ENCODE measurements at places on chromosomes 2 and 18. TPM values are rescaled to one million over a fixed set of nuclear protein-coding genes. Genes with fewer than 3 reads are reported as not detected.

DNA sequence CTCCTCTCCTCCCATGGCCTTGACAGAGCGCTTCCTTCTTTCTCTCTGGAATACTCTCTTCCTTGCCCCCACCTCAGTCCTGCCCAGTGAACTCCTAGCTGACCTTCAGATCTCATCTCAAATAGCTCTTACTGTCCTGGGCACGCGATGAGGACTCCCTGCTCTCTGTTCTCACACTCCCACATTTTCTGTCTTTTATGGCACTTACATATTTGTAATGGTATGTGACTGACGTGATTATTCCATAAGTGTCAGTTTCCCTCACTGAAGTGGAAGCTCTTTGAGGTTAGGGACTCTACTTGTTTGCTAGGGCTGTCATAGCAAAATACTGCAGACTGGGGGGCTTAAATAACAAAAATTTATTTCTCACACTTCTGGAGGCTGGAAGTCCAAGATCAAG lies 1.7 kb upstream of the DYSF start:
- peaks cover 3% of the 10 kb centered on the region for H3K4me1 ChIP-seq
- H3K27ac ChIP-seq = no peak overlapping the region
- no peaks in the 10 kb centered on the region for H3K36me3 ChIP-seq
- no peak overlapping the region for H3K4me3 ChIP-seq

GRCh38 chr2:67260343-67261277 lies 136.5 kb upstream of the ETAA1 start:
- no peak overlapping the region for H3K4me3 ChIP-seq
- DNase-seq = no peak
- H3K27ac ChIP-seq = no peak overlapping the region
- no peaks in the 10 kb centered on the region for H3K27me3 ChIP-seq
- no peaks in the 10 kb centered on the region for H3K36me3 ChIP-seq
- H3K4me1 ChIP-seq = no peaks in the 10 kb centered on the region

- H3K4me1 ChIP-seq = no peaks in the 10 kb centered on the region
- no peak overlapping the region for H3K4me3 ChIP-seq
- DNase-seq = no peak
These were observed 40.6 kb downstream of the TRABD2A start for GRCh38 chr2:84840306-84840705.

DNA sequence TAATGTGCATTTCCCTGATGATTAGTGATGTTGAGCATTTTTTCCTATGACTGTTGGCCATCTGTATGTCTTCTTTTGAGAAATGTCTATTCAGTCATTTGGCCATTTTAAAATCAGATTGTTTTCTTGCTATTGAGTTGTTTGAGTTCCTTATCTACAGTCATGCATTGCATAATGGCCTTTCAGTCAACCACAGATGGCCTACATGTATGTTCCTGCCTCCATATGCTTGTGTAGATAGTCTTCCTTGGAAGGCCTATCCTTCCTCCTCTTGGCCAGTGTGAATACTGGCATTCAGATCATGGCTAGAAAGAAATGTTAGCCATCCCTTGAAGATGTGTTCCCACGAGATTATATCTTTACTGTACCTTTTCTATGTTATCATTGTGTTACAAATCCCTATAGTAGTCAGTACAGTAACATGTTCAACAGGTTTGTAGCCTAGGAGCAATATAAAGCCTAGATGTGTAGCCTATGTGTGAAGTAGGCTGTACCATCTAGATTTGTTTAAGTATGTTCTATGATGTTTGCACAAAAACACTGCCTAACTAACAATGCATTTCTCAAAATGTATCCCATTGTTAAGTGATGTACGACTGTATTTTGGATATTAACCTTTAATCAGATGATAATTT lies 65.6 kb upstream of the CD302 start:
- H3K27me3 ChIP-seq = no peaks in the 10 kb centered on the region
- no peaks in the 10 kb centered on the region for H3K4me1 ChIP-seq
- DNase-seq = no peak
- no peak overlapping the region for H3K4me3 ChIP-seq
- H3K27ac ChIP-seq = no peak overlapping the region

Gene CAPN13
- total RNA-seq = 4.5 TPM

Data from pancreas (tissue), 10 donors.